ENCODE measurements at places on chromosomes 5 and 9. TPM values are rescaled to one million over a fixed set of nuclear protein-coding genes. Genes with fewer than 3 reads are reported as not detected.
A peak's percentile ranks its signal among the peaks of the same experiment; 100 is the strongest.

The TMEM215 gene
- not detected for total RNA-seq

The CCDC69 gene
- total RNA-seq: 103 TPM

GRCh38 chr9:136122425-136123383 is 4.0 kb upstream of the TMEM250 start:
- DNase-seq: peak; percentile 85

DNA sequence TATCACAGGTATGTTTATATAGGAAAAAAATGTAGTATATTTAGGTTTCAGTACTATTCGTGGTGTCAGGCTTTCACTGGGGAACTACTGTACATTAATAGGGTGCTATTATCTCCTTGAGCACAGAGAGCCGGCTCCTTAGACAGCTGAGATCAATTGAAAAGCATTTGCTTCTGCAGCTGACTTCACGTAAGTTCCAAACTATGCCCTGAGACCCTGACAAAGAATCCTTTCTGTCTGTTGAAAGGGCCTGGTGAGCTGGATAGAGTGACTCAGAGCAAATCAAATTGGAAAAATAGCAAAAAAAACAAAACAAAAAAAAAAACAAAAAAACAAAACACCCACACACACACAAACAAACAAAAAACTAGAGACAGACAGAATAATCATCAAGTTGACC is 652.0 kb downstream of the MTRR start:
- DNase-seq: no peak

DNA sequence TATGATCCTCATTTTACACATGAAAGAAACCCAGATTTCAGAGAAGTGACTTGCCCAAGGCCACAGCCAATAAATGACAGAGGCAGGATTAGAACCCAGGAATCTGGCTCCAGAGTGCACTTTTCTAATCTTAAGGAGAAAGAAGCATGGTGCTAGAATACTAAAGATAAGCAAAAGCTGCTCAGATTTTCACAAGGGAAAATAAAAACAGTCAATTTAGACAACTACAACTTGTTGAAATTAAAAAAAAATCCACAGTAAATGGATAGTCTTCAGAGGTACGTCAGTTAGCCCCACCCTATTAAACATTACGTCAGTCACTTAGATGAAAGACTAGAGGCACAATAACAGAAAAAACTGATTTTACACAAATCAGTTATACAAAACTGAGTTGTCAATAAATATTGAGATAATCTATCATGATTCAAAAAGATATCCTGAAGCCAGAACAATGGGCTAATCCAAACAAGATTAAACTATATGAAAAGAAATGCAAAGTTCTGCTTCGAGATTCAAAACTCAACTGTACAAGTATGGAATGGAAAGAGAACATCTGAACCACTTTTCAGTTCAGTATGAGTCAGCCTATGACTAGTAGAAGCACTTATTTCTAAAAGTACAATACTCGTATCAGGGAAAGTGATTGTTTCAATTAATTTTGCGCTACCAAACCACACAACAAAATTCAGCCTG is 9.3 kb downstream of the TMEM245 start:
- DNase-seq: no peak

- no peak for DNase-seq
Measured at GRCh38 chr9:126069400-126069955, 257.2 kb upstream of the MVB12B start.

GRCh38 chr9:115690786-115691496 is 462.6 kb upstream of the PAPPA start:
- DNase-seq: no peak

- no peak for DNase-seq
Measured at GRCh38 chr9:89777544-89777943, 172.7 kb downstream of the GADD45G start.
